AG09309 (cell line): ENCODE measurements at places on chromosomes 6 and 20.

DNA sequence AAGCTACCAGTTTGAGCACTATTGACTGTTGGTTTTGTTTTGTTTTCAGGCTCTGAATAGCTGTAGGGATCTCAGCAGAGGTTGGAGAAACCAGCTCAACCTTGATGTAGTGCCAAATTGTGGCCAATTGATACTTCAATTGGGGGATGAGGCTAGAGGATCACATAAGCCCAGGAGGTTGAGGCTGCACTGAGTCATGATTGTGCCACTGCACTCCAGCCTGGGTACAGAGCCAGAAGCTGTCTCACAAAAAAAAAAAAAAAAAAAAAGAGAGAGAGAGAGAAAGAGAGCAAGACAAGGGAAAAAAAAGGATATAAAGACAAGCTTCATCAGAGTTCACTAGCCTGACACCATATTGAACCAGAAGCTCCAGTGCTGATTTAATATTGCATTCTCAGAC is 702.1 kb downstream of the FRK start:
- no peak for DNase-seq

- DNase-seq: no peak
Observed at GRCh38 chr6:133989525-133989924, 36.5 kb downstream of the TBPL1 start.

DNA sequence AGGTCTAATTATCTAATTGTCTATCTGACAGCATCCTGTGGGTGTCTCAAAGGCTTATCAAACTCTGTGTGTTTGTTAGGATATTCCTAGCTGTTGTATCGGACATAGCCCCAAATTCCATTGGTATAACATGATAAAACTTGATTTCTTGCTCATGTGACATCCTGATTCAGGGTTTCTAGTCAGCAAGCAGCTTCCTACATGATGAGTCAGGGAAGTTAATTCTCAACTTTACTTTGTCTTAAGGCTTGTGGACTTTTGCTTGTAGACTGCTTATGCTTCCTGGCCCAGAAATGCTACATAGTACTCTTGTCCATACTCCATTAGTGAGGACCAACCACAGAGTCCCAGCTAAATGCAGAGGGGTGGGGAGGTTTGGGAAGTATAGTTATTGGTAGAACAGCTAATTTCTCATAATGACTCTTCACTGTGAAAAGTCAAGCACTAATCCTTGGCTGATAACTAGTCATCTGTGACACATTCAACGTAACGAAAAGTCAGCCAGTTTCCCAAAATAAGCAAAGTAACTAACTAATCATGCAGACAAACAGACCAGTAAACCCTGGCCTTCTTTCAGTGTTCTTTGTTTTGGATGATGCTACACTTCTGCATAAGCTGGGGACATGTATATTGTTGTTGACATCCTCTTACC is 25.8 kb downstream of the NKAIN2 start:
- DNase-seq: no peak

- no peak for DNase-seq
Observed at GRCh38 chr6:35400901-35401311, 51.2 kb upstream of the FANCE start.

DNA sequence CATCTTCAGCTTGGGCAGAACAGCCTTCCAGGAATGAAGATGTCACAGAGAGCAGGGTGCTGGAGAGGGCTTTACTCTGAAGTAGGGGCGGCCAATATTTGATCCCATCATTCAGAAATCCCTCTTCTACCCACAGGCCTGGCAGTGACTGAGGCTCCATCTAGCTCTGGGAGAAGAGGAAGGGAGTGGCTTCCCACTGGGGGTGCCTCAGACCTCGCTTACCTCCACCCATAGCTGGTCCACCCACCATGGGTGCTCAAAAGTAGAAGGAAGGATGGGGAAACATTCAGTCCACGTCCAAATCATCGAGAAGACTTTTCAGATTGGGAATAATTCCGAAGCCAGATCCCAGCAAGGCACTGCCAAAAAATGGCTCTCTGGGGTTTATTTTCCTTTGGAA is 11.8 kb upstream of the THBD start:
- DNase-seq: no peak

- DNase-seq: no peak
Observed at GRCh38 chr6:125066964-125067363, 86.6 kb upstream of the TPD52L1 start.

DNA sequence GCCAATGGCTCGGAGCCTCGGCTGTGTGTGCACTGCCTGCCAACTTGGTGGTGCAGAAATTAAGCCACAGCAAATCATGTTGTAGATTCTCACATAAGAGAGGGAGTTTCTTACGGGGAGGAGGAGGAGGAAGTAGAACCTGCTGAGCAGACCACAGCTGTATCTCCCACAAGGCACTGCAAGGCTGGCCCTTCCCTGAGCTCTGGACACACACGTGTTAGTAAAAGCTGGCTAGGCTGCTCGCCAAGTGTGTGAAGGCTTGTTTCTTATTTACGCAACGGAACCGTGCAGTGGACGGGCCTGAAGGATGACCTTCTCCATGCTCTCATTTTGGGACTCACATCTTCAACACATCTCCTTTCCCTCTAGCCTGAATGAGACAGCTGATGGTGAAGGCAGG is 15.7 kb upstream of the QKI start:
- DNase-seq: no peak

- DNase-seq: no peak
Observed at GRCh38 chr6:79946272-79947190, 822 bp downstream of the ELOVL4 start.

GRCh38 chr6:169669147-169669546 is 32.7 kb downstream of the WDR27 start:
- no peak for DNase-seq

DNA sequence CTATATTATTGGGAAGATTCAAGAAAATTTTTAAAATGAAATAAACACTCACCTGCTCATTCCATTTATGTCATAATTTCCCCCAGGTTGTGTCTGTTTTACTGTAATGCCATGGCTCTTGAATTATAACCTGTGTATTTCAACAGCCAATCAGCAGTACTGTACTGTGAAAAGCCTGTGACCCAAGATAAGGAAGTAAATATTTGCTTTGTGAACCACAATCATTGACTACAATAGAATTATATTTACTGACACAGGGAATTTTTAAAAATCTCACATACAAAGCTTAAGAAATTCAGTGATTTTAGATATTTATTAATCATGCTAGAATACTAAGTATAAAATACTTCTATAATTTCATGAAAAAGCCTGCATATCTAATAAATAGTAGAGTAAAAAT is 6.0 kb downstream of the RGS17 start:
- DNase-seq: no peak

DNA sequence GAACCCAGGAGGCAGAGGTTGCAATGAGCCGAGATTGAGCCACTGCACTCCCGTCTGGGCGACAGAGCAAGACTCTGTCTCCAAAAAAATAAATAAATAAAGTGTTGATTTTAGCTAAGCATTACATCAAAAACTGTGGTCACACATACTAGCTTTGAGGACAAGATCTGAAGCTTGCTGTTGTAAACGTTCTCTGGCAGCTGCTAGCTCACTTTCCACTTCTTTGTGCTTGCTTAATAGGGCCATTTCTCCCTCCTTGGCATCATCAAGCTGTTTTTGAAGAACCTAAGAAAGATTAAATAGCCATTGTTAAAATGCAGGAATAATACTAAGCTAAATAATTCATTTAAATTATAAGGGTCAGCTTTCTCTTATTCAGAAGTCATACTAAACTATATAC is 55.7 kb downstream of the FAM184A start:
- no peak for DNase-seq

DNA sequence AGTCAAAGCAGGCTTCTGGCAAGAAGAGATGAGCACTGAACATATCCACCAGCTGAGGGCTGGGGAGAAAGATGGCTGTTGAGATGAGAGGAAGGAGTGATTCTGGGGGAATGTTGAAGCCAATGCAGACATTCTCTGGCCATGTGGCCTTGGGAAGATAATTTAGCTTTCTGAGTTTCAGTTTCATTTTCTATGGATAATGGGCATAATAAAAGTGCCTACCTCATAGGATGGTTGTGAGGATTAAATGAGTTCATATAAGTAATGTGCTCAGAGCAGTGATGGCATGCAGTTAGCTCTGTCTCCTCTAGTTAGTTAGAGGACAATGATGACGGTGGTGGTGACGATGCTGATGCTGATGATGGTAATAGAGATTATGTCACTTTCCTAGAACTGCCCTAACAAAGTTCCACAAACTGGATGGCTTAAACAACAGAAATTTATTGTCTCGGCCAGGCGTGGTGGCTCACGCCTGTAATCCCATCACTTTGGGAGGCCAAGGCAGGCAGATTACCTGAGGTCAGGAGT is 18.5 kb upstream of the KCNK5 start:
- no peak for DNase-seq

GRCh38 chr6:169867751-169868191 is 116.3 kb downstream of the ERMARD start:
- DNase-seq: no peak

GRCh38 chr20:44023515-44024371 is 109.1 kb downstream of the TOX2 start:
- DNase-seq: no peak

DNA sequence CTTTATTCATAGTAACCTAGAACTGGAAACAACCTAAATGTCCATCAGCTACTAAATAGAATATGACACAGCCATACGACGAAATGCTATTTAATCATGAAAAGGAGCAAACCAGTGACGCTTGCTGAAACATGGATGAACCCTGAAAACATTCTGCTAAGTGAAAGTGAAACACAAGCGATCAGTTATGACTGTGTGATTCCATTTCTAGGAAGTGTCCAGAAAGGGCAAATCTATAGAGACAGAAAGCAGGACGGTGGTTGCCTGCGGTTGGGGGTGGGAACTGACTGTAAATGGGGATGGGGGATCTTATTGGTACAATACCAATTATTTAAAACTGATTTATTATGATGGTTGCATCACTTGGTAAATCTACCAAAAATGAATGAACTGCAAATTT is 126.8 kb downstream of the IPCEF1 start:
- DNase-seq: no peak

GRCh38 chr20:49904440-49905214 is 10.7 kb downstream of the SPATA2 start:
- no peak for DNase-seq

DNA sequence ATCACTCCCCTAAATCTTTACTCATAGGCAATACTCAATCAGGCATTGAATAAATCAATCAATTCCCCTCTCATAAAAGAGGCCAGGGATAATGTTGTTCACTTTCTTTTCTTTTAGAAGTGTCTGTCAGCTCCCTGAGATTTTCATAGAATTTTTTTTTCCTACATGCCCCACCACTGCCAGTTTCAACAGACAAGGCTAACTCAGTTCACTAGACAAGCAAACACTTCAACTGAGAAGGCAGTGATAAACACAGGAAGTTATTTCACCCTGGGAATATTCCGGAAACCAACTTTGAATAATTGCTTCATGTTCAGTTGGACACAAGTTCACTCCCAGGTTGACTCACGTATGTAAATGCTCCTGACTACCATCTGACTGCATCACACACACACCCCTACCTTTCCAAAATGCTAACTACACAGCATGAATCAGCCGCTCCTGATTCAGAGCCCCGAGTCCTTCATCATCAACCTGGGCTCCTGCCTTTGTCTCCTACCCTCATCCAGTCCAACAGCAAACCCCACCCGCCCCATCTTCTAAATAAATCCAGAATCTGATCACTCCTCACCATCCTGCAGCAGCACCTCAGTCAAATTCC is 143.9 kb downstream of the BCAS1 start:
- DNase-seq: peak; percentile 91

GRCh38 chr6:134368670-134369069 is 50.8 kb upstream of the SGK1 start:
- no peak for DNase-seq

GRCh38 chr6:136324686-136325380 is 35.2 kb upstream of the BCLAF1 start:
- no peak for DNase-seq

DNA sequence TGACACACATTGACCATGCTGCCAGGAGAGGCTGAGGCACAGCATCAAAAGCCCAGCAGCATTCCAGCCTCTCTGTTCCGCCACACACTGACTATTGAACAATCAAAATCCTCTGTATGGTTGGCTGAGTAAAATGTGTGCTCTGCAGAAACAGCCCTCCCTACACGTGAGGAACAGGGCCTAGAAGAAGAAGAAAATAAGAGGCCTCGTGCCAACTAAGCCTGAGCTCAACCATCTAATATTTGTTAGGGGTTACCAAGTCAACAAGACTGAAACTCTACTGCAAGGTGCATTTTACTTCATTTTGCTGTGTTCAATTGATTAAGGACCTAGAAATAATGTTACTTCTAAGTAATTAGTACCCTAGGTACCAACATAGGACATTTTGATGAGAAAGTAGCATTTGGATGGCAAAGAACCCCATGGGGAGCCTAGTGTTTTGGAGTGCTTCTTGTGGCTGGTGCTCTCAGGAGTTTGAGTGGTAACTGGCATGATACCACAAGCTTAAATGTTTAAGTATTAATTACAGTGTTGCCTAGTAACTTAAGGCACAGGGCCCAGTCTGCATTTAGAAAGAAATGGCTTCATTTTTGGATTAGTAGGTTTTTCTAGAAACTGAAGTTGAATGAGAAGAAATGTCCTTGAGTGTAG is 146.6 kb upstream of the PLN start:
- DNase-seq: no peak

- DNase-seq: no peak
Observed at GRCh38 chr6:88262332-88262731, 96.2 kb upstream of the CNR1 start.

DNA sequence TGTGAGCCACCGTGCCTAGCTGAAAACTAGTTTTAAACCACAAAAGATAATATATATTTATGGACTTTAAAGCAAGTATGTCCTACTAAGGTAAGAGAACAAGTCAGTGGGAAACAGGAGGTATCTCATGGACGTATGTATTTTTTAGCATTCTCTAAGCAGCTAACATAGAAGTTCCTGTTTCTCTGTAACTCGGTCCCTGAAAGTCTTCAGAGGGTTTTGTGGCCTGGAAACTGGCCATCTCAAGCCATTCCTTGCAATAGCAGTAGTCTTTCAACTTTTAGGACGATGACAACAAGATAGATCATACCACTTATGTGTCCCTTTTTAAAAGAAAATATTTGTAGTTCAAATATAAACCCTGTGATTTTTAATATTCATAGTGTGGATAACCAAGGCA is 95.6 kb upstream of the RALGAPA2 start:
- DNase-seq: no peak

DNA sequence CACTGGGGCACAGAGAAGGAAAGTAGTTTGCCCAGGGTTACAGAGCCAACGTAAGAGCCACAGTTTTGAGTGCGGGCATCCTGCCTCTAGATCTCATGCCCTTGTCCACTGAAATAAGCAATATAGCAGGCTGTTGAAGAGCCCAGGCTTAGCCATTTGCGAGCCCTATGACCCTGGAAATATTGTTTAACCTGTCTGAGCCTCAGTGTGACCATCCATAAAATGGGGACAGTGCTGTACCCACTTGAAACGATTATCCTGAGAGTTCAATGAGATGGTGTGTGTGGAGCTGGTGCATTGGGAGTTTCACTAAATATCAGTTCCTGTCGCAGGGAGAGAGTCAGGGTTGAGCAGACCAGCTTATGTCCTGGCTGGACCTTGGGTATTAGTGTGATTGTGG is 173.1 kb upstream of the KCNG1 start:
- no peak for DNase-seq
